NCI-H1092 (cell line): ENCODE measurements at places on chromosomes 4 and X.

DNA sequence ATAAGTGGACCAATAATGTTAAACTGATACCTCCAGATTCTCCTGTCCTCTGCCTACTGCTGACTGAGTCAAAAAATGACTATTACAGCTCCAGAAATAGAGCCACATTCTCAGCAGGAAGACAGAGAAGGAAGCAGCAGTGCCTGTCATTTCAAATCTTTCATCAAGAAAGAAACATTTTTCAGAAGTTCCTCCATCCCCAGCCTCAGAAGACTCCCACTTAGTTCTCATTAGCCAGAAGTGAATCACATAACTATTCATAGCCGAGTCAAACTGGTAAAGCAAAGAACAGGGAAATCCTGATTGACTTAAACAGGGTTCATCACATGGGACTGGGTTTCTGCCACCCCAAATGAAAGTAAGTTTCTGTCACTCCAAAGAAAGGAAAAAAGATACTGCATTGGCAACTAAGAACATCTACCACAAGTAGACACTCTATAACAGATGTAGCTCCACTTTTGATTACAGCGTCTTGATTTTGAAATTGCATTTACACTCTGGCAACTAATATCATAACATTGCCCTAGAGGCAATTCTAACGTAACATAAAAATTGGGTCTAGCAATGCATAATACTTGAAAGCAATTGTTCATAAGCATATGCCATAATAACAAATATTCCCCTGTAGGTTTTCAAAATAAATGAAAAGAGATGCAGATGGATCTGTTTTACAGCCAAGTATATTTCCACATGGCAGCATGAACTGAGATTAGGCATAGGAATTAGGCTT is 599.8 kb downstream of the GALNTL6 start:
- no peak for DNase-seq

- DNase-seq, result no peak
Measured at GRCh38 chrX:40022421-40022820, 75.3 kb downstream of the BCOR start.

DNA sequence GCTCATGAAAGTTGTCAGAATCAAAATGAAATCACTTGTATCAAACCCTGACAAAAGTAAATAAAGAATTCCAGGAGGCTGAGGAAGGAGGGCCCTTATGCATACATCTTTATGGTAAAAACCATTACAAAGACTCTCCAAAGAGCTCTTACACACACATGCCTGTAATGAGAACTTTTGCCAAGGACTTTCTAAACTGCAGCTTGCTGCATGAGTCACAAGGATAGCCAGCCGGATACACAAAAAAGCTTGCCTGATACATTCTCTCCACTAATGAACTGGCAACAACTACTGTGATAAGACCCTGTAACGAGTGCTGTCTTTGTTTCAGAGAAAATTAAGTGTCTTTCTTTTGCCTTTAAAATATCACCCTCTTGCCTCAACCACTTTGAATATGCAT is 618.1 kb downstream of the PPP4R3C start:
- DNase-seq, result no peak

GRCh38 chrX:108070891-108071290 is 20.5 kb downstream of the PSMD10 start:
- no peak for DNase-seq

- no peak for DNase-seq
Measured at GRCh38 chr4:165461159-165461821, 82.5 kb downstream of the CPE start.

- DNase-seq, result no peak
Measured at GRCh38 chr4:39320381-39321115, 45.6 kb downstream of the RFC1 start.

DNA sequence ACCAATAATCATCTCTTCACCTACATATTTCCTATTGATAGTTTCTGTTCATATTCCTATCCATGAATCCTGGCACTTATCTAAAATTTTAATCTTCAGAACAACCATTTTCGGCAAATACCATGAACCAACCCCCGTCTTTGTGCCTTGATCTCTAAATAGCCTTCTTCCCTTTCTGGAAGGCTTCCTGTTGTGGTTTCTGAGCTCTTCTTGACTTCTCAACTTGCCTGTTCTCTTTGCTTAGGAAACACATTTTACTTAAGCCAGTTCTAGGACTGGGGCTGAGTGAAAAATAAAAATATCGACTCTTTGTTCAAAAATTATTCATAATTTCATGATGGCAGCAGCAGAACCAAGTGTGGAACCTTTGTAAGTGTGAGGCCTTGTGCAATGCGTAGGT is 882.4 kb downstream of the C4orf33 start:
- DNase-seq, result no peak

GRCh38 chrX:9171841-9172463 is 138.0 kb upstream of the FAM9B start:
- DNase-seq, result no peak

DNA sequence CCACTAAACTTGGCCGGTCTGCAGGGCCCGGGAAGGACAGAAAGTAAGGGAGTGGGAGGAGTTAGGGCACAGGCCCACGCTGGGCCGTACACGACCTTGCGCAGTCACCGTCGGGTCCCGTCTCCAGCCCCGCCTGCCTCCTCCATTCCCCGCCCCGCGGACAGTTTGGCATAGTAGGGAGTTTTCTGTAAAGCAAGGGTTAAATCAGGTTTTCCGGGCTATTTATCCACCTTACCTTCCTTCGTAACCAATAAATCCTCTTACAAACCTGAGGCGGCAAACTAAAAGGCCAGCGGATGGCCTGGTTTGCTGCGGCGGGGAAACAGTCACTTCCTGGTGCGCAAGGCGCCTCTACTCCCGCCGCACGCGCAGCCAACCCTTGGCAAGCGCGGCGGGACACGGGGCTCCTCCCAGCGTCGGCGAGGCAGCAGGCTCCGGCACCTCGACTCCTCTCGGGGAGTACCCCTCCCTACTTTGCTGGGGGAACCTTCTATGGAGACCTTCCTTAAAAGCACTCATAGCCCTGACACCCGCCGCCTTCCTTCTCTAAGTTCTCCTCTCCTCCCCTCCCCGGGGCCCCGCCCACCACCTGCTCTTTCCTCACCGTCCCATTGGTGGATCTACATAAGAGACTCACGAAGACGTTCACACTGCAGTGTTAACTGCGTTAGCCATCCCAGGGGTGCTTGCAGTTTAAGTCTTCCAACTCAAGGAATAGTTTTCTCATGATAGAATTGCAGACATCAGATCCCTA is at the start of gene TRMT2B:
Gene TRMT2B, minus strand, starts transcription at position 563 of the 754 bp plus-strand sequence. CDS start 9,822 bp downstream, outside the sequence.
- peak; percentile 39 for DNase-seq
